LHCN-M2 (cell line): ENCODE measurements at places on chromosomes 11 and 22. TPM values are rescaled to one million over a fixed set of nuclear protein-coding genes. Genes with fewer than 3 reads are reported as not detected.

POU2AF1 gene
- total RNA-seq: not detected in 2 replicates

KCNQ1OT1 gene
- 0.57 and 0.64 TPM in 2 replicates for total RNA-seq

HTR3B gene
- not detected in 2 replicates for total RNA-seq

CRYBA4 gene
- total RNA-seq: not detected in 2 replicates

IL17REL gene
- total RNA-seq: not detected in 2 replicates

XKR3 gene
- total RNA-seq: not detected in 2 replicates
